ENCODE measurements at places on chromosomes 11 and 22. TPM values are rescaled to one million over a fixed set of nuclear protein-coding genes. Genes with fewer than 3 reads are reported as not detected.

DCUN1D5 gene
- total RNA-seq: 58.4 TPM

DNA sequence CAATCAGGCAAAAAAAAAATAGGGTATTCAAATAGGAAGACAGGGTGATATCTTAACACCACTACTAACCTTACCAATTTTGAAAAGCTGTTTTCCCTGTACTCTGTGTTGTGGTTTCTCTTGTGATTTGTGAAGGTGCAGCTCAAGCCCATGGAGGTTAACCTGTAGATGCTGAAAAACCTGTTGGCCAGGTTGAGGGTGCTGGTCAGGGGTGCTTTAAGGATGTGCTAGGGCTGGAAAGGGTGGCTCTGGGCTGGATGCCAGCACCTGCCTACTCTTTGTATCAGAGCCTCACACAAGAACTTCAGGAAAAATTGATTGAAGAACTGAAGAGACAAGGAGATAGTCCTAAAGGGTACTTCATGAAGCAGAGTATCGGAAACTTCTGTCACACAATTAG is 18.3 kb upstream of the OR5M8 start:
- H3K4me1 ChIP-seq: no peaks in the 10 kb centered on the region
- H3K36me3 ChIP-seq: no peaks in the 10 kb centered on the region
- no peak overlapping the region for H3K4me3 ChIP-seq
- H3K27me3 ChIP-seq: no peaks in the 10 kb centered on the region
- no peak overlapping the region for H3K27ac ChIP-seq

BEST1 gene
- total RNA-seq: 0.45 TPM

PARVG gene
- 67.8 TPM for total RNA-seq

GRCh38 chr11:45743556-45744468 is 61.1 kb upstream of the SLC35C1 start:
- H3K4me3 ChIP-seq: no peak overlapping the region
- DNase-seq: no peak
- no peaks in the 10 kb centered on the region for H3K4me1 ChIP-seq

FAU gene
- total RNA-seq: 1,272 TPM

DNA sequence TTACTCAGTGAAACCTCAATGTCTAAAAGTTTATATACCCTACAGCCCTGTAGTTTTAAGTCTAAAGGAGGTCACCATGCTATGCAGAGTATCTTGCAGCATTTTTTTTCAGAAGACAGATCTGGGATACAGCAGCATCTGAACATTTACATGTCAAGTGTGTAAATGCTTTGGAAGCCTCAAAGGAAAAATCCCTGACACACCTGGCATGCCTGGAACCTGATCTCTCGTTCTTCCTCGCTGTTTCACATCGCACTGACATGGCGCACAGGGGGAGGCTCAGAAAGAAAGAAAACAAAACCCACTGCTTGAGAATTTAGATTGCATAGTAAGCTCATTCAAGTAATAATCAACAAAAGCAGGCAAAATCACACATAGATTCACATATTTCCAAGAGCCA is 31.0 kb downstream of the PAX6 start:
- H3K4me3 ChIP-seq: no peak overlapping the region
- H3K27me3 ChIP-seq: no peaks in the 10 kb centered on the region

DNA sequence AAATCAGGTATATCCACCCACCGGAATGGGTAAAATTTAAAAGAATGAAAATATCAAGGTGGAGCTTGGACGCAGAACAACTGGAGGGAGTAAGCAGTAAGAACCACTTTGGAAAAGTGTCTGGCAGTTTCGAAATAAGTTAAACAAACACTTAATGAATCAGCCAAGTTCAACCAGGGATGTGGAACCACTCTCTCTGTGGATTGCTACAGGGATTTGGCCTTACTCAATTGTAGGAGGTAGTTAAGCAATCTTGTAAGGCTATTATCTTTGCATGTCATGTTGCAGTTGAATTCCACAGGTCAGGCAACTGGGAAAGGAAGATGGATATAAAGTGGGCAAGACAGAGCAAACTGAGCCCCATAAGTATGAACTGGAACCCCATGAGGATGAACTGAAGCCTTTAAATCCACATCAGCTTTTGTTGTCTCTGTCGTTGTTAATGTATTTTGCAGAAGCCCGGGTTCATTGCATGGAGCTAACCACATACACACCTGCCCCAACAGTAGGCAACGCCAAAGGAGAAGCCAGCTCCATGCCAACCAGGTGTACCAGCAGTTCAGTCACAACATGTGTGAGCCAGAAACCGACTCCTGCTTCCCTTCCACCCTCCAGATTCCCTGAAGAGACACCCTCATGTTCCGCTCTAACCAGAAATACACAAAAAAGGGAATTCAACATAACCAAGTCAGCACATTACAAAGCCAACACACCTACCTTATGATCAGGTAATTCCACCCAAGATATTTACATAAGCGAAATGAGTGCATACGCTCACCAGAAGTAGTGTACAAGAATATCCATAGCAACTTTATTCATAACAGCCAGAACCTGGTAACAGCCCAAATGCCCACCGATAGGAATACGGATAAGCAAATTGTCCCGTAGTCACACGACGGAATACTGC is 8.0 kb upstream of the SLC43A3 start:
- H3K4me1 ChIP-seq: no peaks in the 10 kb centered on the region
- no peaks in the 10 kb centered on the region for H3K36me3 ChIP-seq
- no peak overlapping the region for H3K4me3 ChIP-seq
- H3K27me3 ChIP-seq: no peaks in the 10 kb centered on the region
- H3K27ac ChIP-seq: no peak overlapping the region
- no peak for DNase-seq

DNA sequence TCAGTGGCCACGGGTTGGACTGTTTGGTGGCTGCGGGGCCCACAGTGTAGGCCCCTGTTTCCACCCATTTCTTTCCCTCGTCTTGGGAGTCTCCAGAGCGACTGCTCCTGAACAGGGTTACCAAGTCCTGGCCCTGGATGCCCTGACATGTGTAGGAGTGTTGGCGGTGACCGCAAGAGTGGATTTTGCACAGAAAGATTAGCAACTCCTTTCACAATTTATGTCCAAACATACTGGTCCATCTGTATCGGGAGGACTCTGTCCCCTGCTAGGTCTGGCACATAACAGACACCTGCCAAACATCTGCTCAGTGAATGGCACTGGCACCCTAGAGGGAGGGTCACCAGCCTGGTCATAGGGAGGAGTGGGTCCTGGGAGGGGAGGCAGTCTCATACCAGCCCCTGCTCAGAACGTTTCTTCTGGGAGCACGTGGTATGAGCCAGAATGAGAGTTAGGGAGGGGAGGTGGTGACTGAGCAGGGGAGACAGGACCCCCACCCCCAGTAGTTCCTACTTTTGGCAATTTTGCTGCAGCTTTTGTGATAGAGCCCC is 3.4 kb upstream of the APOA1 start:
- H3K27ac ChIP-seq: no peak overlapping the region
- no peak for DNase-seq
- no peak overlapping the region for H3K4me3 ChIP-seq
- peaks cover 2% of the 10 kb centered on the region for H3K4me1 ChIP-seq
- no peaks in the 10 kb centered on the region for H3K27me3 ChIP-seq

DNA sequence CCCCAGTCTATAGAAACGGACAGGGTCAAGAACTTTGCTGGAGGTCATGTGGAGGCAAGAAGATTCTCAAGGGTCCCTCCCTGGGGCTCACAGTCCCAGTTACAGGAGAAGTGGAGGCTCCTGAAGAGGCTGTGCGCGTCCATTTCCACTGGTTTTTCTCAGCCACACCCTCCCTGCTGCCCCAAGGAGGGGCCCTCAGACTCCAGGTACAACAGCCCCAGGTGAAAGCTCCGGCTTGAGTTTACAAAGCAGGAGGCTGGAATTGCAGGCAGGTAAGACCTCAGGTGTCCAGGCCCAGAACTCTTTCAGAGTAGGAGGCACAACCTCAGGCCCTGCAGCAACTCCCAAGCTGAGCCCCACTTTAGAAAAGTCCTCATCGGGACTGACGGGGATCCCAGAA is 3.1 kb downstream of the SHANK2 start:
- H3K27me3 ChIP-seq: peaks cover 39% of the 10 kb centered on the region
- no peaks in the 10 kb centered on the region for H3K36me3 ChIP-seq
- H3K4me1 ChIP-seq: peaks cover 3% of the 10 kb centered on the region
- DNase-seq: no peak
- H3K4me3 ChIP-seq: no peak overlapping the region

DNA sequence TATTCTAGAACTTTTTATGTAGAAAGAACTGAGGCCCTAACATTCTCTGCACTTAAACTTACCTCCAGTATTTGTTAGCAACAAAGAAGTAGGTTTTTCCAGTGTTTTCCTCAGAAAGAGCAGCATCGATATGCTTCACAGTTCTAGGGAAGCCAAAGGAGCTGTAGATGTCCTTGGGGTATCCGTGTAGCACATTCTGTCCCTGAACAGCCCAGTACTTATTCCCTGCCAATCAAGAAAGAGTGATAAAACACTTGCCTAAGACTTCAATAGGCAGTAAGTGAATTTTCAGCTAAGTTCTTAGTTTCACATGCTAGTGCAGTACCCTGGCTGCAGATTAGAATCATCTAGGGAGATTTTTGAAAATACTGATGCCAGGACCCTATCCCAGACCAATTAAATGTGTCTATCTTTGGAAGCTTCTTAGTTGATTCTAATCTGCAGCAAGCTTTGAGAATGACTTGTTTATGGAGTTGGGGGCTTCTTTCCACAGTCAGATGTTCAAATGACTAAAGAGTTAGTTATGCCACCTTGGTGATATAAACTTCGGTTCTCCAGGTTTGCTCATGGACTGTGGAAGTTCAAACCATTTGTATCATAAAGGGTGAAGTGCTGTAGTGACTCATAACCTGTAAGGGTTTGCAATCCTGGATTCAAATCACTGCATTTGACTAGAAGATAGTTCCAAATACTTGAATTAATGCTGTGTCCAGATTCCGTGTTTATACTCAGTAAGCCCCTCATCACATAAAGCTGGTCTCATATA is 6.5 kb downstream of the MMP1 start:
- H3K27me3 ChIP-seq: peaks cover 4% of the 10 kb centered on the region
- DNase-seq: no peak
- no peaks in the 10 kb centered on the region for H3K36me3 ChIP-seq
- no peak overlapping the region for H3K4me3 ChIP-seq
- H3K27ac ChIP-seq: no peak overlapping the region
- H3K4me1 ChIP-seq: no peaks in the 10 kb centered on the region

All from activated naive CD4-positive, alpha-beta T cell treated with anti-CD3 and anti-CD28 coated beads for 36 hours (primary cell).